ENCODE measurements at places on chromosomes 11 and 22.

DNA sequence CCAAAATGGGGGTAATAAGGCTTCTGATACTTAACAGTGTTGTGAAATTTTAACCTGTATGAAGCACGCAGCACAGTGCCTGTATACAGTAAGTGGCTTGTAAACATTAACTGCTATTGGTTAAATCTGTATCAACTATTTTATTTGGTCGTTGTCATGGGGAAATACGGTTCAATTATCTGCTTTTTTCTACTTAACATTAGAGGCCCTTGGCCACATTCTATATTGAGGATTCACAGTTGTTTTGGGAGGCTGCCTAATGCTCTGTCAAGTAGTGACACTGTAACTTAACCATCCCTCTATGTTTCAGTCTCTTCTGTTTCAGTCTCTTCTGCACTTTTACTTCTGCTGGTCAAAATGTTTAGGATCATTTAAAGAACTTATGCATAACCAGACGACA, 95.6 kb downstream of the LDLRAD3 start:
- DNase-seq = no peak

- DNase-seq = peak; percentile 99
Measured at GRCh38 chr11:64269540-64270220, 14.8 kb downstream of the BAD start.

GRCh38 chr22:42915980-42916765, 59.1 kb upstream of the ARFGAP3 start:
- no peak for DNase-seq

GRCh38 chr11:2987881-2988861, 4.0 kb downstream of the NAP1L4 start:
- no peak for DNase-seq

DNA sequence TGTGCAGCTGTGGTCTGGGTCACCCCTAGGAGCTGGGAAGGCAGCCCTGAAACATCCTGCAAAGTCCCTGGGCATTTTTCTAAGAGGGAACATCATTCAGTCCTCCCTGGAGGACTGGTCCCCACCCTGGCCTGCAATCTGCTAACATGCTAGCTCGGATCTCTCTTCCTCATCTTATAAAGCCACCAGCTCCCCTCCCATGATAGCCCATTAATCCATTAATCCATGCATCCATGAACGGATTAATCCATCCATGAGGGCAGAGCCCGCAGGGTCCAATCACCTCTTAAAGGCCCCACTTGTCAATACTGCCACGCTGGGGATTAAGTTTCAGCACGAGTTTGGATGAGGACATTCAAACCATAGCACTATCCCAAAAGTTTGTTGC, 12.1 kb downstream of the PRG3 start:
- no peak for DNase-seq

DNA sequence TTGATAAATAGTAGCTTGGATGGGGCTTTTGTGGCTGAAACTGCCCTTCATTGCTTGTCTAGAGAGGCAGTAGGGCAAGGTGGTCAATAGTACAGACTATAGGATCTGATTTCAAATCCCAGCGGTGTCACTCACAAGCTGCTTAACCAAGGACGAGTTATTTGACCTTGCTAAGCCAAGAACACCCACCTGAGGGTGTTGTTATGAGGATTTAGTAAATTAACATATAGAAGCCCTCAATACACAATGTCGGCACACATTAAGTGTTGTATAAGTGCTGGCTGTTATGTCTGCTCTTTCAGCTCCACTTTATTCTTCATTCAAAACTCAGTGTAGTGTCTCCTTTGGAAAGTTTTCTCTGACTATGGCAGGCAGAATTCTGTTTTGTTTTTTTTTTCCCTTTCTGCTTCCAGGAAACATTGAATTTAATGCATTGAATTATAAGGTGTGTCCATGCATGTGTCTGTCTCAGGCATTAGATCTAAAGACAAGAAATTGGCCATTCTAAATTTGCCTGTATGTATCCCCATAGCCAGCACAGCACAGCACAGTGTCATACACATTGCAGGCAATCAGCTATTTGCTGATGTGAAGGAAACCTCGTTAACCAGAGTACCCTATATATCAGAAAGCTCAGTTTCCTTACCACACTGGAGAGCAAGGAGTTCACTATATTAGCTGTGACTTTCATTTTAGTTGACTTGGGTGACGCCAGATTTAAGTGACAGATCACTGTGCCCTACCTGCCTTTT, 212.1 kb downstream of the NELL1 start:
- DNase-seq = no peak

DNA sequence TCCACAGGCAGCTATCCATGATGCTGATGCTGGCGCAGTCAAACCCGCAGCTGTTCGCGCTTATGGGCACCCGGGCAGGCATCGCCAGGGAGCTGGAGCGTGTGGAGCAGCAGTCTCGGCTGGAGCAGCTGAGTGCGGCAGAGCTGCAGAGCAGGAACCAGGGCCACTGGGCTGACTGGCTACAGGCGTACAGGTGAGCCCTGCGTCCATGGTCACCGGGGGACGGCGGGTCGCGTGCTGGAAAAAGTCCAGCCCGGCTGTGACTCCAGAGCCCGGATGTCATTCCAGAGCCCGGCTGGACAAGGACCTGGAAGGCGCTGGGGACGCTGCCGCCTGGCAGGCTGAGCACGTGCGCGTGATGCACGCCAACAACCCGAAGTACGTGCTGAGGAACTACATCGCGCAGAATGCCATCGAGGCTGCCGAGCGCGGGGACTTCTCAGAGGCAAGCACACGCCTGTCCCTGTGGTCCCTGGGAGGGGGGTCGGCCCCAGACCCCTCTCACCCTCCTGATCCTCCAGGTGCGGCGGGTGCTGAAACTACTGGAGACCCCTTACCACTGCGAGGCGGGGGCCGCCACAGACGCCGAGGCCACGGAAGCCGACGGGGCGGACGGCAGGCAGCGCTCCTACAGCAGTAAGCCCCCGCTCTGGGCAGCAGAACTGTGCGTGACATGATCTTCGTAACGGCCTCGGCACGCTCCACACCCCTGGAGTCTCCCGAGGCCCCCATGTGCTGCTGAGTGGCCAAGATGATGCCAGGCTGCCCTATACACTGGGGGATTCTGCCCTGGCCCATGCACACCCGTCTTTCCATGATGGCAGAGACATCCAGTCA, 16.1 kb downstream of the SELENOO start:
- DNase-seq = no peak

- no peak for DNase-seq
Measured at GRCh38 chr11:66665369-66665768, 12.3 kb downstream of the RBM4B start.

DNA sequence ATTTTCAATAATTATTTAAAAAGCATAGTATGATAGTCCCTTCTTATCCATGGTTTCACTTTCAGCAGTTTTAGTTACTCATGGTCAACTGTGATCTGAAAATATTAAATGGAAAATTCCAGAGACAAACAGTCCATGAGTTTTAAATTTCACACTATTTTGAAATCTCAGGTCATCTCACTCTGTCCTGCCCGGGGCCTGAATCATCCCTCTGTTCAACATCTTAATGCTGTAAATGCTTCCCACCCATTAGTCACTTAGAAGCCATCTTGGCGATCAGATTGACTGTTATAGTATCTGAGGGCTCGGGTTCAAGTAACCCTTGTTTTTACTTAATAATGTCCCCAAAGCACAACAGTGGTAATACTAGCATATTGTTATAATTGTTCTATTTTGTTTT, 1509.3 kb downstream of the FAM181B start:
- DNase-seq = no peak

DNA sequence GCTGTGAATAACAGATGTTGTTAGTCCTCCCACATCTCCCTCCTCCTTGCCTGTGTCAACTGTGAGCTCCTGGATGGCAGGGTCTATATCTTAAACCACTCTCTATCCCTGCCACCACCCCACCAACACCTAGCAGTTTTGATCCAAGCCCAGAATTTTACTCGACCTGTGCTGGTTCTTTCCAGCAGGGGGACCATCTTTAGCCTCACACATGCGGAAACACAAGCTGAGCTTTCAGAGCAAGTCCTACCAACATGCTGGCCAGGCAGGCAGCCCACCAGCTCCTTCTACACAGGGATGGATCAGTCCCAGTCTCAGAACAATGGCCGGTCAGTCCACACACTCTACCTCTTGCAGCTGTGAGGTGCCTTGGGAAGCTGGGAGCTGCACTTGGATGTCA, 231.5 kb downstream of the NXPE2 start:
- DNase-seq = no peak

DNA sequence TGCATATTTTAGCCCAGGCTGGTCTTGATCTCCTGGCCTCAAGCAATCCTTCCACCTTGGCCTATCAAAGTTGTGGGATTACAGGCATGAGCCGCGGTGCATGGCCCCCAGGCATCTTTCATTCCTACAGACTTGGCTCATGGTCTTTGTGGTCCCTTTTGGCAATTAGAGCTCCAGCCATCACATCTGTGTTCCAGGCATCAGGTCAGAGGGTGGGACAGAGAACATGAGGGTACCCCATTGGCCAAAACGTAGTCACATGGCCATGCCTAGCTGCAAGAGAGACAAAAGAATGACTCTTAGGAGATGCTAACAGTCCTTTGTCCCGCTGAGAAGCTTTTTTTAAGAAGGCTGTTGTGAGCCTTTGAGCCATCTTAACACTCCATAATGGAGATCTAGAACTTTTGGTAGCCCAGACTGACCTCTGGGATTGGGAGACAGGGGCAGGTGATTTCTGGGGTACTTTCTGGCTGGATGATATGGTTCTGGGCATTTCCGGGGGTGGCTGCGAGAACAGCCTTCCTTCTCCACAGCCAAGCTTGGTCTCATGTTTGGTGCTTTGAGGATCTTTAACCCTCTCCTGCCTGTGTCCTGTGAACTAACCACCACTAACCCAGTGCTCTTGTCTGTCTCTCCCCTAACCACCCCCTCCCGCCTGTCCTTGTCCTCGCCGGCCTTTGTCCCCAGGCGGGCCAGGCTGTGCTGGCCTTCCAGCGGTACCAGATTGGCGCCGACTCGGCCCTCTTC, 18.4 kb upstream of the TAB1 start:
- no peak for DNase-seq

- no peak for DNase-seq
Measured at GRCh38 chr11:124518989-124519451, 24.4 kb downstream of the OR8B12 start.

DNA sequence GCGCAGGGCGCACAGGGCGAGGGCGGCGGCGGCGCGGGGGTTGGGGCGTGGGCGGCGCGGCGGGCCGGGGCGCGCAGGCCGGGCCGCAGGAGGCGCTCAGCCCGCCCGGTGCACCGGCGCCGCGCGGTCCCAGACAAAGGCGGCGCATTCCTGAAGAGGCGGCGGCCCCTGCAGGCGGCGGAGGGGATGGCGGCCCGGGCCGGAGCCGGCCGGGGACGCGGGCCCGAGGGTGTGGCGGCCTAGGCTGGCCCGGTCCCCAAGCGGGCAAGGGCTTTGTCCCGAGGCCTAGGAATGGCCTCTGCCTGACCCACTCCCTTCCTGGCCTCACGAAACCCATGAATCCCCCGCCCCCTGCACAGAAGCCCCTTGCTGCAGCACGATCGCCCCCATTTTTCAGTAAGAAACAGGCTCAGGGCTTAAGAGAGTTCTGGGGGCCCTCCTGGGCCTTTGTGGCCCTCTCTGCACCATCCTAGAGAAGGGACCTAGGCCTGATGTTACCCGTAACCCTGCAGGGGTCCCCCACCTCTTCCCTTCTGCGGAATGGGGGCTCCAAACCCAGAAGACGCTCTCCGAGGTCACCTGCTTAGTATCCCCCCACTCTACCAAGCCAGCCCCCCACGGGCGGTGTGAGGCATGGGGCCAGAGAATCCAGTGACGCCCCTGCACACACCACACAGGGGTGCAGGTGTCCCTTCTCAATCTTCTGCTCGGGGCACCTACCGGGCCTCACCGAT, at the start of gene RTN4R:
Gene RTN4R (minus strand): TSS at position 40 of the 734 bp plus-strand sequence. CDS start 226 bp downstream, outside the sequence.
- no peak for DNase-seq

GRCh38 chr11:72085621-72086351, 5.1 kb downstream of the LRRC51 start:
- DNase-seq = no peak

DNA sequence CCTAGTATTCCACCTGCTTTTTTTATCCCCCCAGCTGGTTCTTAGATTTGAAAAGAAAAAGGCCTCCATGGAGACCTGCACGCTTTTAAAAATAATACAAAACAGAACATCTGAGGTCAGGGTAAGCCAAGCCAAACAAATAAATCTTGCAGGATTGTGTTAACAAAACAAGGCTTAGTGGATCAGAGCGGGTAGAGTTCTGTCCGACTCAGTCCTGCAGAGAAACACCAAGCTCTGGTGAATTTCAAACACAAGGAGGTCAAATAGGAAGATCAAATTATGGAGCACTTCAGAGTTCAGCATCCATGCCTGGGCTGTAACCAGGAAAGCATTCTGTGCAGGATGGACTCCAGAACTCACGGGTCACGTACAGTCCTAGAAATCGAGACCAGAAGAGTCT, 86.9 kb downstream of the SYN3 start:
- no peak for DNase-seq

GRCh38 chr11:18248561-18248960, at the start of gene SAA2:
Gene SAA2, minus strand, starts transcription at chr11:18248668. Its CDS starts 657 bp downstream, at chr11:18248011.
- DNase-seq = no peak

DNA sequence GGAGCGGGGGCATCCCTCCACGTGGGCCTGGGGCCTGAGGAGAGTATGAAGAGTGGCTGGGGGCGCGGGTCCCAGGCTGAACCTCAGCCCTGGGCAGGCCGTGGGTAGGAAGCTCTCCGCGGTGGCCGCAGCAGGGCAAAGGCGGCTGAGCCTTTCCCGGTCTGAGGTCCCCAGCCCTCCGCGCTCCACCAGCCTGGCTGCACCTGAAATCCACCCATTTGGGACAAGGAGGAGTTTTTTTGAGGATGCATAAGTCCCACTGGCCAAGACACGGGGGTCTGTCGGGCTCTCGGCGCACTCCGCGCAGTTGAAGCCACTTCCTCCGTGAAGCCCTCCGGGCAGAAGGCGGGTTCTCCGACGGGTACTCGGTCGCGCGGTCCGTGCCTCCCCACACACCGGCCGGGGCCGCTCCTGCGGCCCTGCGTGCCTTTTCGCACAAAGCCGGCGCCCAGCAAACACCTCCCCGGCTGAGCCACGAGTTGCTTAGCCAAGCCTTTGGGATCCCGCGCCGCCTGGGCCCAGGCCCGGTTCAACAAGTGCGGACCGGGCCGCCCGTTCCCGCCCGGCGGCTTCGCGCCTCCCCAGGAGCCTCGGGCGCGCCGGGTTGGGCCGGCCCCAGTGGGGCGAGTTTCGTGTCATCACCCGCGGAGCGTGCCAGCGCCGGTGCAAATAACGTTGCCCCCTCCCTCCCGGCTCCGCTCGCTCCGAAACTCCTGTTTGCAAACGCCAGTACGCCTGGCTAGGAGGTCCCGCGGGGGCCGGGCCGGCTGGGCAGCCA, 666 bp upstream of the OVOL1 start:
- DNase-seq = no peak

DNA sequence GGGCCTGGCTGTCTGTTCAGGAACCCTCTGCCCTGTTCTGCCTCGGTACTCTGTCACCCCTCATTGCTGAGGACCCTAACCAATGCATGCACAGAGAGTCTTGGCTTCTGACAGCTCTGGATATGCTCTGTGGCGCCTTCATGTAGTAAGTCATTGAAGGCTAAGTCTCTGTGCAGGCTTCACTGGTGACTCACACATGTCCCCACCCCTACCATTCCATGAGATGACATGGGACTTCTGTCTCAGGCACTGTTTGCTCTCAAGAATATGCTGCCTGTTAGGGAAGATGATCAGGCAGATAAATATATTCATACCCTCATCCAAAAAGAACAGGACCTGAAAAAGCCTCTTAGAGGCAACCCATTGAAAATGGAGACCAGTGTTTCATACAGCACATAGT, 43.6 kb upstream of the HORMAD2 start:
- no peak for DNase-seq

Measured in KG1 (cell line).